ENCODE measurements at places on chromosomes 3 and 15.

DNA sequence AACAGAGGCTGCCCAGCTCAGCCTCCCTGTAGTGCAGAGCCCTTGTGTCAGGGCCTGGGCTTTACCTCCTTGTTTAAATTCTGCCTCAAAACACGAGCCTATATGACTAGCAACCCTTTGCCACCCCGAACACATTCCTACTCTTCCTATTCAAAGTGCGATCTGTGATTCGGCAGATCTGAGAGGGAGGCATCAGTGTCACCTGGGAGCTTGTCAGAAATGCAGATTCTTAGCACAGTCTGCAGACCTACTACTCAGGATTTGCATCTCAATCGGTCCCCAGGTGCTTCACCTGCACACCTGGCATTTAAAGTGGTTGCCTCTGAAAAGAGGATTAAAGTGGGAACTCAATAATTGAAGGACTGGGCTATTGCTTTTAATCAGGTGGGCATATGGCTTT is 273.2 kb upstream of the TOPAZ1 start:
- DNase-seq = no peak

DNA sequence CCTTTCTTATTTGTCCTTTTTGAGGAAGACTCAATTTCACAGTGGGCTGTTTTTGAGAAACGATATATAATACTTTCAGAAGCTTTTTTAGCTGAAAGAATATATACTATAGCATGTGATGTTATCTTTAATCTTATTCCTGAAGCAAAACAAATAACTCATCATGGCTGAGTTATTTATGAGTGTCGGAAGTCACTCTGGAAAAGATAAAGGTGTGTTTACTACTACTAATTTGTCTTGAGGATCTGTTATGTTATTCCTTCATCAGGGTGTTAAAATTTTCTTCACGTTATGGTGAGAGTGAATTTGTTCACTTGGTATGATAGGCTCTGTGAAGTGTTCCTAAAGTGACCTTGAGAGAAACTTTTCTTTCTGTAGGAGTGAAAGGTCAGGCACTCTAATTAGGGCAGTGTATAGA is 4.7 kb downstream of the TCF12 start:
- DNase-seq = no peak

DNA sequence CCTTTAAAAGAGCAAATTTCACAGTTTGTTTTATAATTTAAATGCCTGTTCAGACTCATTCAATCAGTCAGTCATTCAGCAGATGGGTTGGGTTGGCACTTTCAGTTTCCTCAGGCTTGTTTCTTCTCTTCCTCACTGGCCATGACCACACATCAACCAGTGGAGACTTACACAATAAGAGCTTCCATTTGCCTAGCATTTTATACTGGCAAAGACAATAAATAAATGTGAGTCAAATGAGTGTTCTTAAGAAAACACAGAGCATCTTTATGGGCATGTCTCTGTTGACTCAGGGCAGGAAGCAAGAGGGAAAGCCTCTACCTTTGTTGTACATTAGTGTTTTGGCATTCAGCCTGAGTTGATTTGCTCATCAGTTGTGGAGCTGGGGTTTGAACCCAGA is 122.6 kb downstream of the EPHB1 start:
- DNase-seq = no peak

DNA sequence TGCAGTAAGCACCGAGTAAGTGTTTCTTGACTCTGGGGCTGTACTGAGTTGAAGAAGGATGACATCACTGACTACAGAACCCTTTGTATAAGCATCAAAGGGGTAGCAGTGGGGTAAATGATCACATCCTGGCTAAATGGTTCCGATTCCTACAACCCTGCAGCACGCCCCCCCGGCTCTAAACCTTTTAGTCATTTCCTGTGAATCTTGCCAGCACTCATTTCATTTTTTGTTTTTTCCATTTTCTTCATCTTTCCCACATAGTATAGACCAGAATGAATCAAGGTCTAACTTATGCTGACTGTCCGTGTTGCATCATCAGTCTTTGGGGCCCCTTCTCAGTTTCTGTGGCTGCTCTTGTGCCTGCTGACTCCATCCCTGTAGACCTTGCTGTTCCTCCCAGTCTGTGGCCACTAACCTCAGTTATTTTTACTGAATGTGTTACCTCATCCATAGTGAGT is 383.1 kb upstream of the TPRG1 start:
- peak; percentile 29 for DNase-seq

DNA sequence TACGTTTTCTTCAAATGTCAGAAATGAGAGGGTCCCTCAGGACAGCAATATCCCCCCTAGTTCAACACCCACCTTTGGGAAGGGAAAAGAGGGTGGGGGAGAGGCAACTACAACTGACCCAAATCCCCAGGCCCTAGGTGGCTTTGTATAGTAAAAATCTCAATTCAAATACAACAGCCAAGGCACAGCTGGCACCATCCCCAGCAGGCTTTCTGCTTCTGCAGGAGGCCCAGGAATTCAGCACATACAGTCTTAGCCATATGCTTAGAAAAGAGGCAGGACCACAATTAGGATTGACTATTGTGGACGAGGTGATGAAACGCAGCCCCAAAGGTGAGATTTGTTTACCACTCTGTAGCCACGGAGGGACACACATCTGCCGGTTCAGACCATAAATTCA is 15.8 kb downstream of the NR2E3 start:
- no peak for DNase-seq

GRCh38 chr3:148937467-148938255 is 53.7 kb upstream of the GYG1 start:
- no peak for DNase-seq

DNA sequence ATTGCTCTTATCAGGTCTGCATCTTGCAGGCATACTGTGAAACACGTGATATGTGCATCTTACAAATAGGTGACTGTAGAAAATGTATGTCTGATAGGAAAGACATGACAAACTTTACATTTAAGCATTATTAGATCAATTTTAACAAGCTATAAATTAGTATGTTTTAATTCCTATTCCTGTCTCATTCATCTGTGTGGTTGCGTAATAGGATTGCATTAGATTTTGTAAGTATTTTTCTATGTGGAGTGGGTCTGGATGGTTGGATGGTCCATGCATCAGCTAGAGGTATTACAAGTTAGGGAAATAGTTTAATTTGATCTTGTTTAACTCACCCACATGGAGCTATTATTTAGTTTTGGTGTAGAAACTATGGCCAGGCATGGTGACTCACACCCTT is 18.8 kb downstream of the ASTE1 start:
- no peak for DNase-seq

GRCh38 chr3:45990181-45990580 is 5.4 kb downstream of the FYCO1 start:
- no peak for DNase-seq

- DNase-seq = no peak
Observed at GRCh38 chr3:55675478-55675877, 188.4 kb upstream of the WNT5A start.

- no peak for DNase-seq
Observed at GRCh38 chr3:99119385-99119784, 217.9 kb upstream of the DCBLD2 start.

DNA sequence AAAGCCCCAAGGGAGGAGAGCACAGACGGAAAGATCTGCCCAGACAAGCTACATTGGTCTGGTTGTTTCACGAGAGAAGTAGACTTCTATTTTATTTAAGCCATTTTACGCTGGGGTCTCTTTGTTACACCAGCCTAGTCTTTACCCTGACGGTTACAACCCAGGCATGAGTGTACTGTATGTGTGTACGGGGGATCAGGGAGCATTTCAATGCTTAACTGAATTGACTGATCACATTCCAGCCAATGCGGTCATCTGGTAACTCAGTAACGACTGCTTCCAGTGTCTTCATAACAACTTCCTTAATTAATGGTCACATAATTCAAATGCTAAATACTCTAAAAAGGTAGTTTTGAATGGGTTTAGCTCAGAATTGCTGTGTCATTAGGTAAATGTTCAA is 288.6 kb downstream of the FOXP1 start:
- no peak for DNase-seq

DNA sequence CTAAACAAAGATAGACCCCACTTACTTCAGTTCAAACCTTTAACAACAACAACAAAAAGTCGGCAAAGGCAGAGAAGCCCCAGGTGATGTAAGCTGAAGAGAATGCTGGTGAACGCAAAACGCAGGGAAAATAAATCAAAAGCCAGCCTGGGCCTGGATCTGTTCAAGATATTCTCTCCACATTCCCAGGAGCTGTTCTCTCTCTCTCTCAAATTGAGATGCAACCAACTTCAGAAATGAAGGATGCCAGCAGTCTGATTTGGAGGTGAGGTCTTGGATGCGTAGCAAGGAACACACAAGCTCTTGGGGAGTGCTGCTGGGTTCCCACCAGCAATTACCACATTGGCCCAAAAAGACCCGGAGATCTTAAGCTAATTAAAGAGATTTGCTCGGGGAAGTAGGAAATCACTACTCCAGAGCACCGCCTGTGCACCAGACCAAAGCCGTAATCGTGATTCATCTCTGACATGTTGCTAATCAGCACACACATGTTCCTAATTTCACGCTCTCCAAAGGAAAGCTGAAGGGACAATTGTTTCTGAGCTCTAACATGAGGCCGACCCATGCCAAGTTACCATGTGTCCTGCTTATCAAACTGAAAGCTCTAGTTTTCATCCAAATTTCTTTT is 37.1 kb downstream of the IL17RD start:
- no peak for DNase-seq

DNA sequence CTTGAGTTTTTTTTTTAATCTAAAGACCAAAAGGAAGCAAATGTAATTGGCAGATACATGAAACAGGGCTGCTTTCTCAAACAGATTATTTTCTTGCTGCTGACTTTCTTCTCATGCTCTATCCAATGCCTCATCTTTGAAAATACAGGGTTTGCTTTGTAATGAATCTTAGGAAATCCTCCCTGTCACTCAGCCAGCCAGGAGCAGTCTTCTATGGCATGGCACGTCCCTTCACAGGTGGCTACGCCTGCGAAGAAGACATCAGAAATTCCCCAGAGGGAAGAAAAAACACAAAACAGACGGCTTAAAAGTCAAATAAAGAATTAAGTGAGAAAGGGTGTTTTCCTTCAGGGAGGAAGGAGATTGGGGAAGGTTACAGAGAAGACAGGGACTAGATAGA is 242.5 kb downstream of the IGSF11 start:
- DNase-seq = no peak

- DNase-seq = no peak
Observed at GRCh38 chr15:48541341-48542278, 103.9 kb downstream of the FBN1 start.

- no peak for DNase-seq
Observed at GRCh38 chr15:68314563-68314962, 37.0 kb downstream of the FEM1B start.

DNA sequence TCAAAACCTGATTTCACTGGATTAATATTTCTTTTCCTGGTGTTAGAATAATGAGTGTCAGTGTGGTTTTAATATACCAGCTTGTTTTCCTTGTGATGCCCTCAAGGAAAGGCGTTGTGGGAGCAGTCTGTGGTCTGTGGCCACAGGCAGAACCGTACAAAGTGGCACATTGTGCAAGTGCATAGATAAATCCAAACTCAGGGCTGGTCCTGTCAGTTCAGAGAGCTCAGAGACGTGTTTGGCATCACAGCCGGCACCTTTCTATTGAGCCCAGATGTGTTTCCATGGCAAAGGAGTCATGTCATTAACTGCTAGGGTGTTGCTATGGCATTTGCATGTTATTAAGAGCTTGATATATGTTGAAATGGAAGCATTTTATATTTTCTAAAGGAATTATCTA is 289.9 kb upstream of the RASGRP1 start:
- DNase-seq = no peak

DNA sequence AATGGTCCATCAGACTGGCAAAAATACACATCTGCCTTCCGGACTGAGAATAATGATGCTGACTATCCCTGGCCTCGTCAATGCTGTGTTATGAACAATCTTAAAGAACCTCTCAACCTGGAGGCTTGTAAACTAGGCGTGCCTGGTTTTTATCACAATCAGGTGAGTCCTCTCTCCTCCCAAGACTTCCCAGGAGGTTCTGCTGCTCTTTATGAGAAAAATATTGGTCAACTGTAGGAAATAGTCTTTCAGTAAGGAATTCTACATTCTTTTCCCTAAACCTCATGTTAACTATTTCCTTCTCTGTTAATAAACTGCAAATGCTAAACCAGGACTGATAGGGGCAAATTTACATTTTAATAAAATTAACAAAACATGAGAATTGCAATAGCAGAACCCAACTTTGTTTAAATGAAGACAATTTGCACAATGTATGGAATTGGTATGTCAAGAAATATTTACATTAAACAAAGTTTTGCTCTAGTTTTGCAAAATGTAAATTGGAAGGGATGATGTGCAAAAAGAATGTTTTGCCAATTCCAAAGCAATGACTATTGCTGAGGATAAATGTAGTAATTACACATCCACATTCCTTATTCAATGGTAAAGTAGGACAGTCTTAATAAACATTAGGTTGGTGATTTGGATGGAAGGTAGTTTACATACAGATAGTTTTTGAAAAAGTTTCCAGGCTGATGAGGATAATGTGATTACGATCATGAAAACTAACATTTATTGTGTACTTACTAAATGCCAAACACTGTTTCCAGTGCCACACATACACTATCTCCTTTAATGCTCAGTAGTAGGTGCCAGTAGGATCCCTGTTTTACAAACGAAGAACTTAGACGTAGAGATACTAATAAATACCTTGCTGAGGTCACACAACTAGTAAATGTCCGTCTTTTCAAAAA is 21.1 kb downstream of the UPK1B start:
- no peak for DNase-seq

- DNase-seq = no peak
Observed at GRCh38 chr3:127004641-127005397, 21.9 kb downstream of the PLXNA1 start.

DNA sequence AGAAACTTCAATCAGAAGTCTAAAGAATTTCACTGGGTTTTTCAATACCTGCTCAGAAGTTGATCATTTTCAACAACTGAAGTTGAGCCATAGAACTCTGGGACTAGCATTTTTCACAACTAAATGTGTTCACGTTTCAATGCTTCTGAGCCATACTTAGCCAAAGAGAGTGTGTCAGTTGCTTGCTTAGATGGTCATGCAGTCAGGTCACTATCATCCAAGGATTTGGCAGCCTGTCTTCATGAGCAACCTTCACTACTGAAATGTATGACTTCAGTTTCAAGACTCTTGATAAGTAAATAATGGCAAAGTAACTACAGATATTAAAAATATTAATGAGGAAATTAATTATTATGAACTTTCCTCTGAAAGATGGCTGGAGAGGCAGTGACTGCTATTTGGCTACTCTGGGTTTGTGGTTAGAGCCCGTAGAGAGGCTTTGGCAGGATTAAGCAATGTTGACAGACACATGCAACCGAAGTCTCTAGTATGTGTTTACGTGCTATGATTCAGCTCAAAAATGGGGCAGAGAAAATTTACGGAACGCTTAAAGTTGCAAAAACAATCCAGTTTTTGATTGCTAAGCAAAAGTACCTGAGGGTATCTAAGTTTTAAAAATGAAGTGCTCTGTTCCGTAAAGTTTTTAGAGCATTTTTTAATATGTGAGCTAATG is 133.8 kb downstream of the GMNC start:
- DNase-seq = no peak

DNA sequence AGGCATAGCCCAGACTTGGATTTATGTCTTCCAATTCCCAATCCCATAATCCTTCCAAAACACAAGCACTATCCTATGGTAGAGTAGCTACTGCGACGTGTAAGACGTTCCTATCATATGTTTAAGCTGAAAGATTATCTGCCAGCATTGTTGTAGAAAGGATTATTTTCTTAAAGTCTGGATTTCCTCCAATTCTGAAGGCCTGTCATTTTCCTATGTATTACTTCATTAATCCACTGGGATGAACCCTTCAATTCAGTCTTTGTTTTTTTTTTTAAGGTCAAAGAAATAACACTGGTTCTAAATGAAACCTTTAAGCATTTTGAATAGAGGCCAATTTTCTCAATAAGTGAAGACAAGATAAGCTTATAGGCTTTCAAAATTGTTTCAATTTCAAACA is 289.0 kb downstream of the SLC9A9 start:
- no peak for DNase-seq

GRCh38 chr15:65081270-65081669 is 4.7 kb downstream of the KBTBD13 start:
- no peak for DNase-seq

Data from CD4-positive, alpha-beta T cell treated with Interleukin-12 subunit alpha and Interleukin-12 subunit beta, for 1 hour (primary cell).